Vagina (tissue), 2 donors: ENCODE measurements at places on chromosomes 4 and X.

DNA sequence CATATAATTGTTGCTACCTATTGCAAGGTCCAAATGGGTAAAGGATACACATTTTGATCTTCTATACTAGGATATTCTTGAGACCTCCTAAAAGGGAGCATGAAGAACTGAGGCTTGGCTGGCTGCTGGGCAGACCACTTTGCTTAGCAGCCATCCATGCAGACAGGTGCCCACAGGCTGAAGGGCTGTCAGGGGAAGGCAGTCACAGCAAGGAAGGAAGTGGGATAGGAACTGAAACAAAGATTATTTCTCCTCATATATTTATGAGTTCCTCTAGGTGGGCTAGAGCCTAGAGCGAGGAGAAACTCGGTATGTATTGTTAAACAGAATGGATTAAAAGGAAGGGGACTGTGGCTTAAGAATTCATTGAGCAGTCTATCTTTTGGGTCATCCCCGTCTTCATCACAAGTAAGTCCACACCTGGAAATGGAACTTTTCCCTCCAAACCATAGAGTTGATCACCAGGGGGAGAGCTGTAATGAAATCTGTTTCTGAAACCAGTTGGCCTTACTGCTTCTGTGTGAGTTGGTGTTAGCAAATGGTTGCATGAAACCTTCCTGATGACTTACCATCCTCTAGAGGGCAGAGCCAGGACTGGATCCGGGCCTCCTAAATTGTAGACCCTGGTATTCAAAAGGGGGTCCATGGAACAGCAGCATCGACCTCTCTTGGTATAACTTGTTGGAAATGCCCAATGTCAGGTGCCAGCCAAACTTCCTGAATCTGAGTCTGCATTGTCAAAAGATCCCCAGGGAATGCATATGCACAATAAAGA, 42.3 kb downstream of the AFF2 start:
- DNase-seq: no peak

- no peak for DNase-seq
Observed at GRCh38 chr4:9704551-9705332, 76.7 kb upstream of the DRD5 start.

GRCh38 chrX:27380163-27380845, 82.8 kb downstream of the PPP4R3C start:
- no peak for DNase-seq

GRCh38 chrX:9676306-9676705, 89.3 kb downstream of the GPR143 start:
- no peak for DNase-seq

GRCh38 chrX:109533005-109533404, 3.6 kb upstream of the NXT2 start:
- no peak for DNase-seq

- no peak for DNase-seq
Observed at GRCh38 chrX:149453906-149454822, 50.9 kb downstream of the IDS start.
